Keratinocyte (primary cell): ENCODE measurements at places on chromosomes 5 and 9.

GRCh38 chr9:32581512-32582143 lies 8.7 kb upstream of the NDUFB6 start:
- H3K36me3 ChIP-seq: no peaks in the 10 kb centered on the region
- H3K27me3 ChIP-seq: peaks cover 3% of the 10 kb centered on the region
- no peak overlapping the region for H3K27ac ChIP-seq
- H3K4me3 ChIP-seq: no peak overlapping the region

DNA sequence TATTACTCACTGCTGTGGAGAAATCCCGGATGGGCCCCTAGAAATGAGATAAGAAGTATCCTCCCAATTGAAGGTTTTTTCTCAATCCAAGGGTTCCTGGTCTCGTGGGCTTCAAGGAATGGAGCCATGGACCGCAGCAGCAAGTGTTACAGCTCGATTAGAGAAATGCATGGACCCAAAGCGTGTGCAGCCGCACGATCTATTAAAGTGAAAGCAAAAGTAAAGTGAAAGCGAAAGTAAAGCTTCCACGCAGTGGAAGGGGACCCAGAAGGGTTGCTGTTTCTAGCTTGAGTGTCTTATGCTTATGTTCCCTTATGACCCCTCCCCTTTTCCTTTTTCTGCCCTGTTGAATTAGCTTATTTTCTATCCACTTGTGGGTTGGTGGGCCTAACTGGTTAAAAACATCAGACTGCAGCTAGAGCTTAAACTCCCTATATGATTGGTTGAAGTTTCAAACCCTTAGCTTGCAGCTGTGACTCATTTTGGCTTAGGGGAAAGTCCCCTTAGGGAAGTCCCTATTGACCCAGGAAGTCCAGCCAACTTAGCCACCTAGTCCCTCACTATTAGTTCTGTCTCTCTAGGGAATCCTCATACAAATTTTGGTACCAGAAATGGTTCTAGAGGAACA lies 1111.8 kb downstream of the TAF11L14 start:
- H3K36me3 ChIP-seq: no peaks in the 10 kb centered on the region
- no peak overlapping the region for H3K27ac ChIP-seq
- H3K4me1 ChIP-seq: no peaks in the 10 kb centered on the region
- no peak for DNase-seq

DNA sequence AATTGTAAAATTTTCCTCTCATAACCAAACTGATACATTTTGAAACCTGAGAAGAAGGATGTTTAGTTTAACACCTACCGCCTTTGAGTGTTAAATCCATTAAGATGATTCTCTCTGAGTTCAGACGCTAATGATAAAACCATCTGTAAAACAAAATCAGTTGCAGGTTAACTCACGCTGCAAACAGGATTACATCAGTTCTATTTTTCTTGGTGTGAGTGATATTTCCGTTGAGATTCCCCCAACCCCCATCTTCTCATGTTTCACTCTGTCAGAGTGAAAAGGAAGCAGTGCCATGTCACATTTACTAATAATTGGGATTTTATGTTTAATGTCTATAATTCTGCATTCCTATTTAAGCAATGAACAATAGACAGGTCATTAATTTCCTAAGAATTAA lies 146.5 kb downstream of the FANCC start:
- DNase-seq: no peak
- H3K36me3 ChIP-seq: no peaks in the 10 kb centered on the region
- H3K27me3 ChIP-seq: no peaks in the 10 kb centered on the region
- H3K4me1 ChIP-seq: no peaks in the 10 kb centered on the region

GRCh38 chr5:36596247-36596646 lies 10.2 kb upstream of the SLC1A3 start:
- H3K4me1 ChIP-seq: peaks cover 11% of the 10 kb centered on the region
- no peak for DNase-seq
- H3K4me3 ChIP-seq: no peak overlapping the region
- no peaks in the 10 kb centered on the region for H3K36me3 ChIP-seq
- no peaks in the 10 kb centered on the region for H3K27me3 ChIP-seq
- no peak overlapping the region for H3K27ac ChIP-seq

DNA sequence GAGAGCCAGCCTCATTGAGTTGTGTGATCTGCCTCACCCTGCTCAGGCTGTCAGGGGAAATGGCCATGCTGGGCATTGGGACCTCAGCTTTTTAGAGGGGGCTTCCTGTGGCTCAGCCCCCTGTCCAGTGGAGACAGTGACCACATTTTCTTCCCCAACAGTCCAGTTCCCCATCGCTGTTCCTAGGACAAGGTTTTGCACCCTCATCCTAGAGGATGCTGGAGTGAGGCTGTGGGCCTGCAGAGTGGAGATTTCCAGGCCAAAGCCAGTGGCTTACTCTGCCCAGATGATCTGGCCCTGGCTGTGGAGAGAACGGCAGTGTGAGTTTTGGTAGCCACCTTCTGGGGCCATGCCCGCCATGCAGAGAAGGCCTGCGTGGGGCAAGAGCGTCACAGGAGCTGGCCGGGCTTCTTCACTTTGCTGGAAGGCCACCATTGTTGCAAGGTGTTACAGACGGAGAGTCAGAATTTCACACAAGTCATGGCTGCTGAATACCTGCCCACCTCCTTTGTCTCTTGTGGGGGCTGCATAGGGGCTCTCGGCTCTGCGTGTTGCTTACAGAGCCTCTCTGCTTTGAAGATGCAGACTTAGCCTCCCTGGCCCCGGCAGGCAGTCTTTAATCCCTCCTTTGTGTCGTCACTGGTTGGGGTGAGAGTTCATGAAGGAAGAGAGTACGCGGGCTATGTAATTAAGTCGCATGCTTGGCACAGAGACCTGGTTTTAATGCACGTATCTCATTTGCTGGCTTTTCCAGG lies 35.2 kb upstream of the PITX1 start:
- no peaks in the 10 kb centered on the region for H3K4me1 ChIP-seq
- DNase-seq: no peak
- no peaks in the 10 kb centered on the region for H3K36me3 ChIP-seq
- no peak overlapping the region for H3K4me3 ChIP-seq
- no peak overlapping the region for H3K27ac ChIP-seq

GRCh38 chr5:135076051-135076491 lies 42.0 kb upstream of the PITX1 start:
- no peak overlapping the region for H3K4me3 ChIP-seq
- DNase-seq: no peak
- H3K27me3 ChIP-seq: peaks cover 20% of the 10 kb centered on the region

DNA sequence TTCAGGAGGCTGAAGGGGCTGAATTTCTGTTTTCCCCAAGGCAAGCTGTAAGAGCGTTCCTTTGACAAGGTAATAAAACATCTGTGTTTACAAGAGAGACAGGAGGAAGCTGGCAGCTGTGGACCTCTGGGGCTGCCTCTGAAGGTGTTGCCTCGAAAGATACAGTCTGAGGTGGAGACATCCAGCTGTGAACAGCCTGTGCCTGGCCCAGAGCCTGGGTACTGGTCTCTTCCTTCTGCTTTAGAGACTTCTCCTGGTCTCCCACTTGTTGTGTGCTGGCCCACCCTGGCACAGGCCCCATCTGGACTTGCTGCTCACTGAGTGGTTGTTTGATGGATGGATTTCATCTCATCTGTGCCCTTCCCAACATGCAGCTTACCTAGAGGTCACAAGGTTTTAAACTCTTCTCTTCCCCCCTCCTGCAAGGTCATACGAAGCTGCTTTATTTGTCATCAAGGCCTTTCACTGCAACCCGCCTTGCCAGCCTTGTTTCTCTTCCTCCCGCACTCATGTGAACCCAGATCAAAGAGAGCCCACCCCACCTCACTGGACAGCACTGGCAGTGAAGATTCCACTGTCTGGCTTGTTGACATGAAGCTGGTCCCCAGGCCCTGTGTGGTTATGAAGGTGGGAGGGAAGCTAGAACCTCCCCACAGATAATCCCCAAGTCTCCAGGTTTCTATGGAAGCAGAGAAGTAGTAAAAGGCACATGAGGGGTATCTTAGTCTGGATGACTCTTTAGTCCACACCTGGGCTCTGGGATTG lies 35.0 kb upstream of the ALDH1B1 start:
- H3K36me3 ChIP-seq: no peaks in the 10 kb centered on the region
- H3K4me3 ChIP-seq: no peak overlapping the region
- no peaks in the 10 kb centered on the region for H3K4me1 ChIP-seq
- peaks cover 6% of the 10 kb centered on the region for H3K27me3 ChIP-seq
- H3K27ac ChIP-seq: no peak overlapping the region

DNA sequence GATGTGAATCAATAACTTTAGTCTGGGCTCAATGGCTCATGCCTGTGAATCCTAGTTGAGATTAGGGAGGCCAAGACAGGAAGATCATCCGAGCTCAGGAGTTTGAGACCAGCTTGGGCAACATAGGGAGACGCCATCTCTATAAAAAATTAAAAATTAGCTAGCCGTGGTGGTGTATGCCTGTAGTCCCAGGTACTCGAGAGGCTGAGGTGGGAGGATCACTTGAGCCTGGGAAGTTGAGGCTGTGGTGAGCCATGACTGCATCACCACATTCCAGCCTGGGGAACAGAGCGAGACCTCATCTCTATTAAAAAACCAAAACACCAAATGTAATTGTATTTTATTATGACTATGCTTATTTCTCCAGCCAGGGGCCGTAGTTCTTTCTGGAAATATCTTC lies 69.6 kb upstream of the NR5A1 start:
- peaks cover 18% of the 10 kb centered on the region for H3K4me1 ChIP-seq
- H3K36me3 ChIP-seq: no peaks in the 10 kb centered on the region
- no peak overlapping the region for H3K4me3 ChIP-seq
- DNase-seq: no peak
- H3K27ac ChIP-seq: no peak overlapping the region
- no peaks in the 10 kb centered on the region for H3K27me3 ChIP-seq

DNA sequence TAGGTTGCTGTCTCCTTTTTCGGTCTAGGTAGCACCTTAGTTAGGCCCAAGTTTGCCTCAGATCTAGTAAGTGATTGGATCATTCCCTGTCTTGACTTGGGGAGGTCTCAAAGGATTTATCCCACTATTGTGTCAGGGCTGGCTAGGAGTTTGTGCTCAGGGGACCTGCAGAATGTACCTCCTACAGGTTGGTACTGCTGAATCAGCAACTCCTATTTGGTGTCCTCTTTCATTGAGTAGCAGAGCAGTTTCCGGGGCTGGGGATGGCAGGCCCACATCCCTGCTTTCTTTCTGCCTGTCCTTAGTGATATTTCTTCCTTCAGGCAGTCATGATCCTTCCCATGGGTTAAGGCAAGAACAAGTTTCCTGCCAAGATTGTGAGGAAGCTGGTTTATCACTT lies 192.9 kb upstream of the CCNH start:
- DNase-seq: no peak
- H3K27ac ChIP-seq: no peak overlapping the region
- no peaks in the 10 kb centered on the region for H3K4me1 ChIP-seq
- no peak overlapping the region for H3K4me3 ChIP-seq
- H3K27me3 ChIP-seq: no peaks in the 10 kb centered on the region

- H3K36me3 ChIP-seq: no peaks in the 10 kb centered on the region
- H3K4me3 ChIP-seq: no peak overlapping the region
- H3K27me3 ChIP-seq: no peaks in the 10 kb centered on the region
- no peak overlapping the region for H3K27ac ChIP-seq
Measured at GRCh38 chr5:54722846-54723433, 205.4 kb downstream of the SNX18 start.

DNA sequence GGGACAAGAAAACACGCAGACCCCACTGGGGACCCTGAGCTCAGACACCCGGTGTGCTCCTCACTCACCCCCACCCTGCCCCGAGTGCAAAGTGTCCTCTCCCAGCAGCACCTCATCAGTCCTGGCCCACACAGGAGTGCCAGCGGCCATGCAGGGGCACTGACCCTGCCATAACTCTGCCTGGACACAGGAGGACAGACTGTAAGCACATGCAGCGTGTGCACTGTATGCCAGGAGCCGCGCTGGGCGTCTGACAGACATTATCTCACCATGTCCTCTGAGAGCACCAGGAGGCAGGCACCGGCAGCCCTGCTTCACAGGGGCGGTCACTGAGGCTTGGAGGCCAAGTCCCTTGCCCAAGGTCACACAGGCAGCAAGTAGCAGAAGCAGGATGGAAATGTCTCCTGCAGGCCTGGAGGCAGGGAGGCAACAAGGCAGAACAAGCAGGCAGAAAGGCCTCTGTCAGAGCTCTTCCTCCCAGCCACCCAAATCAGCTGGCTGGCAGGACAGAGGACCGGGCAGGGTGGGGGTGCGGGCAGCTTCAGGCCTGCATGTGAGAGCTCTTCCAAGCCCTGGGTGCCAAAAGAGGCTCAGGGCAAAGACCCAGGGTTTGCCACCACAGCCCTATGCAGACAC lies 8.4 kb downstream of the EEIG1 start:
- H3K4me1 ChIP-seq: peaks cover 37% of the 10 kb centered on the region
- no peaks in the 10 kb centered on the region for H3K27me3 ChIP-seq
- H3K36me3 ChIP-seq: no peaks in the 10 kb centered on the region
- no peak overlapping the region for H3K4me3 ChIP-seq
- no peak overlapping the region for H3K27ac ChIP-seq

- no peak for DNase-seq
- no peaks in the 10 kb centered on the region for H3K36me3 ChIP-seq
- H3K4me3 ChIP-seq: no peak overlapping the region
Measured at GRCh38 chr5:40787986-40788385, 10.2 kb downstream of the PRKAA1 start.

DNA sequence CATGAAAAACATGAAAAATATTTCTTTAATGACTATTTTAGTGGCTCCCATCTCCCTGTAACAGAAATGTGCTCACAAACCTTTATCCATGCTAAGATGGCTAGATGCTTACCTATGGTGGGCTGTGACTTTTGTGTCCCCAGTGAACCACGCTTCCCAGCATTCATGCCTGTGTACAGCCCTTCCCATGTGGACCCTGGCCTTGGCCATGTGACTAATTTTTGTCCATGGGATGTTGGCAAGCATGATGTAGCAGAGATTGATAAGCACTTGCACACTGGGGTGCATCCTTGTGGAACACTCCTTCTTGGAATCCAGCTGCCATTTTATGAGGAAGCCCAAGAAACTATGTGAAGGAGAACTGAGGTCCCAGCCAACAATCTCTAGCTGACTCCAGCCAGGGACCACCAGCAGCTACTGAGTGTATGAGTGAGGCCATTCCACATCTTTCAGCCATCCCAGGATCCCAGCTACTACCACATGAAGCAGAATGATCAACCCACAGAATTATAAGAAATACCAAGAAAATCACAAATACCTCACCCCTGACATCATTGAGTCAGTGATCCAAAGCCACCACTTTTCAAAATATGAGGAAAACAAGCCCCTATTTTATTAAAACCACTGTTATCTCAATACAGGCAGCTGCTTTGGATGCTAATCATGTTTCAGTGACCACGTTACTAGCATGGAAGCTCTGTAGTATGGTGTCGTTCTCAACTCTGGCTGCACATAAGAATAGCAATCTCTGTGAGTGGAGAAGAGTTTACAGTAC lies 16.1 kb upstream of the RAI14 start:
- H3K36me3 ChIP-seq: no peaks in the 10 kb centered on the region
- H3K27ac ChIP-seq: no peak overlapping the region

DNA sequence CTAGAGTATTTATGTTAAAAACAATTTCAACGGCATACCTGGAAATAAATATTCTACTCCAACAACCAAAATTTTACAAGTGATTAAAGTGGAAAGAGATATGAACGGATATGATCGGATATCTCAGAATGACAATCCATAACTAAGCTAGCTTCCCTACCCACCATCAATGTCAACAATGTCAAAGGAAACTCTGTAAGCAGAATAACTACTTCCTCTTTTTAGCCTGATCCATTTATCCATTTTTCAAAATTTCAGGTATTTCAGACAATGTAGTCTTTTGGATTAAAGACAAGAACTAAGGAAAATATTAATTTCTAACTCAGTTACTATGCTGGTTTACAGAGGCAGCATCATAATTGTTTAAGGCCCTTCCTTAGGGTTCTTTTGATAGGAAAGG lies 188.7 kb downstream of the DENND1A start:
- no peaks in the 10 kb centered on the region for H3K27me3 ChIP-seq
- H3K36me3 ChIP-seq: no peaks in the 10 kb centered on the region
- DNase-seq: no peak
- H3K4me1 ChIP-seq: no peaks in the 10 kb centered on the region
- H3K27ac ChIP-seq: no peak overlapping the region
